ENCODE measurements at places on chromosomes 12 and 14.

- DNase-seq: no peak
These were observed 38.1 kb downstream of the SNRPF start for GRCh38 chr12:95896846-95897245.

DNA sequence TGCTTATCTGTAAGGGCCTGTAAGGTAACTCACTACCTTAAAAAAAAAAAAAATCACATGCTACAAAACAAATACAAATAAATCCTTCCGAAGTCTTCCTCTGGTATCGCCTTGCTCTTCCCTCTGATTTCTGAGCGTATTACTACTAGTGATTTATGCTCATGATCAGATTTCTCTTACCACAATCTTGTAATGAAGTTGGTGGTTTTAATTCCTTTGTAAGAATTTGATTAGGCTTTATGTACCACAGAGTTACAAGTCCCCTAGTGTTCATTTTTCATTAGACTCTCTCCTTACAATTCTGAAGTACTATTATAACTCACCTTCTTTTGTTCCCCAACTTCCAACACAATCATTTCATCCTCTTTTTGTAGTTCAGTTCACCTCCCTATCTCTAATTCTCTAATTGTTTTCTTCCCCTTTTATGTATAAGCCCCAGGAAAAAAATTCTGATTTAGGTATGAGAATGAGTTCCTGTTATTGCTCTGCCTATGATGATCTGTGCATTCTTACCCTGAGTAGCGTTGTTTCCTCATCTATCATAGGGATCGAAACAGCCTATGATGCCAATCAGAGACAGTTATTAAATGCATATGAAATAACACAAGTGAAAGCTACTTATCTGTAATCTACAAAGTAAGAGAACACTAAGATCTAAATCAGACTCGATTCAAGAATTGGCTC lies 81.5 kb downstream of the EPS8 start:
- no peak for DNase-seq

DNA sequence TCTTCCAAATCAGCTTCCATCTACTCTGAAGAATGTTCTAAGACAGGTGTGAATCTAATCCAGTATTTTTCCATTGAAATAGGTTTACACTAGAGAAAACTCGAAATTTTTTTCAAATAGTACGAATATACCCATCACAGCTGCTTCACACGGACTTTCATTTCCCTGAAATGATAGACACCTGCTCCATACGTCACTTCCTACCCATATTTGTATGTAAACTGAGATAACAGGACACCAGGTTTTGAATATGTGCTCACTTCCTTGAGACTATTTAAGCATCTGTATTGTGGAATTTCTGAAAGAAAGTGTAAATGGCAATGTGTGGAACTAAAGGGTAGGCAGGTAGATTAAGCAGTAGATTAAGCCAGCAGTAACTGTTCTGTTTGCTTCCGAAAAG lies 13.4 kb upstream of the ITPR2 start:
- peak; percentile 58 for DNase-seq

GRCh38 chr12:108304633-108305032 lies 34.5 kb downstream of the CMKLR1 start:
- DNase-seq: no peak

All from Jurkat, Clone E6-1 (cell line).